NCI-H2029 (cell line): ENCODE measurements at places on chromosomes 12 and 14.

DNA sequence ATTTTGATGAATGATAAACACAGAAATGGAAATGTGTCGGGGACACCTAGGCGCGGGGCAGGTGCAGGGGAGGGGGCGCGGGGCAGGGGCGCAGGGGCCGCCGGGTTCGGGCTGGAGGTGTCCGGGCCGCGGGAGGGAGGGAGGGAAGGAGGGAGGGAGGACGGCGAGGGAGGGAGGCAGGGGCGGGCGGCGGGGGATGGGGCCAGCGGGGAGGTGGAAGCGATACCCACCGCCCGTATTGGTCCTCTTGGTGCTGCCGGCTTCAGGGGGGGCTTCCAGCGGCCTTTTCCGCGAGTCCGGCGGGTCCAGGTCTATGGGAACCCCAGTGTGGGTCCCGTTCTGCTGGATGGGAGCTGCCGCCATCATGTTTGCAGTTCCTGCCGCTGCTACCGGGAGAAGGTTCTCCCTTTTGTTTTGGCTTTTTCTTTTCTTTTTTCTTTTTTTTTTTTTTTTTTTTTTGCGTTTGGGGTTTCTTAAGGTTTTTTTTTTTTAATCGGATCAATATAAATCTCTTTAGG, 703 bp downstream of the NOVA1 start:
- DNase-seq: no peak

DNA sequence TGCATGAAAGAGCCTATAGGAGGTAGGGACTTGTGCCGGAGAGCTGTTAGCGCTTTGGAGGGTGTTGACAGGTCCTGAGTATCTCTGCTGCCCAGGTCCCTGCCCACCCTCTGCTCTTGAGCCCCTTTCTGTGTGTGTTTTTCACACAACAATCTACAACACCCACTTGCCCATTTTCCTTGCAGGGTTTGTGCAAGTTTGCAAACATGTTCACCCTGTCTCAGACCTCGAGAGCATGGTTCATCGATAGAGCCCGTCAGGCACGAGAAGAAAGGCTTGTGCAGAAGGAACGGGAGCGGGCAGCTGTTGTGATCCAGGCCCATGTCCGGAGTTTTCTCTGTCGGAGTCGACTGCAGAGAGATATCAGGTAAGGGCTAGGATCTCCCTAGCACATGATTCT, 5.9 kb downstream of the UBE3B start:
- DNase-seq: no peak

GRCh38 chr14:31387091-31387490, 33.3 kb downstream of the HEATR5A start:
- no peak for DNase-seq

- DNase-seq: peak; percentile 22
Measured at GRCh38 chr12:54390668-54391551, 6.4 kb upstream of the ZNF385A start.

DNA sequence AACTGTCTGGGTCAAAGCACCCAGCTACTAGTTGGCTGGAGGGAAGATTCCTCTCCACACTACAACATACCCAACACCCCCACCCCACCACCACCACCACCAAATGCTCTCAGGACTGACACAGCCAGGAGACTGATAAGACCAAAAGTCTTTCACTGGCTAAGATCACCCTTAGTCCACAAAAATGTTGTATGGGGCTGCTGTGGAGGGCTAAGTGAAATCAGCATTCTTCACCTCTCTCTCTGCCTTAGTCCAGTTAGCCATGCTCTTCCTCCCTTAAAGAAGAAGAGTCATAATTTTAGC, 106.2 kb downstream of the NUAK1 start:
- DNase-seq: no peak

GRCh38 chr12:13026286-13026685, 17.9 kb upstream of the FAM234B start:
- no peak for DNase-seq

DNA sequence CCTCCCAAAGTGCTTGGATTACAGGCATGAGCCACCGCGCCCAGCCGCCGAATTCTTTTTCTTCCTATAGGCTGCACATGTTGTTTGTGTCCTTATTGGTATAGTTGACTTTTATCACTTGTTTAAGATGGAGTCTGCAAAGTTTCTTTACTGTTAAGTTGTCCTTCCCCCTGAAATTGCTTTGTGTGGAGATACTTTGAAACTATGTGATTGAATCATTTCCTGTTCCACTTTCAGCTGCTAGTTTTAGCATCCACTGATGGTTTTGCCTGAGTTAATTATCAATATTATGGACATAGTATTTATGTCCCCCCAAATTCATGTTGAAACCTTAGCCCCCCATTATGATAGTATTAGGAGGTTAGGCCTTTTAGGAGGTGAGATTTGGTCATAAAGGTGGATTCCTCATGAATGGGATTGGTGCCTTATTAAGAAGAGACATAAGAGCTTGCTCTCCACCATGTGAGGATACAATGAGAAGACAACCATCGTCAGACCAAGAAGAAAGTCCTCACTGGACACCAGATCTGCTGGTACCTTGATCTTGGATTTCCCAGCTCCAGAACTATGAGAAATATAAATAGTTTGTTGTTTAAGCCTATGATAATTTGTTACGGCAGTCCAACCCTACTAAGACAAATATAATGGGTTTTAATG, 34.9 kb downstream of the PPHLN1 start:
- DNase-seq: no peak

DNA sequence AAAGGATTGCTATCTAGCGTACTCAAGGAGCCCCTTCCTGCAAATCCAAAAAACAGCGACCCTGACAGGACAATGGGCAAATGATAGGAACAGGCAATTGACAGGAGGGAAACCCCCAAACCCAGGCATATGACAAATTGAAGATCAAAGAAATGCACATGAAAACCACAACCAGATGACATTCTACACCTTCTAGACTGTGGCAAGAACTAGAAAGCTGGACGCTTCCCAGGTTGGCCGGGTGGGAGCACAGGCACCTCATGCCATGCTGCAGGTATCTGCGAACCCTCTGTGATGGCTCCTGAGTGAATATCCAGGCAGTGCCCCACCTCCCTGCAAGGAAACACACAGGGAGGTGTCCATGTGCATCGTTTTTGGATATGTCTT, 37.1 kb downstream of the CMKLR1 start:
- DNase-seq: no peak

- no peak for DNase-seq
Measured at GRCh38 chr14:74543771-74544438, 50.3 kb downstream of the ISCA2 start.

DNA sequence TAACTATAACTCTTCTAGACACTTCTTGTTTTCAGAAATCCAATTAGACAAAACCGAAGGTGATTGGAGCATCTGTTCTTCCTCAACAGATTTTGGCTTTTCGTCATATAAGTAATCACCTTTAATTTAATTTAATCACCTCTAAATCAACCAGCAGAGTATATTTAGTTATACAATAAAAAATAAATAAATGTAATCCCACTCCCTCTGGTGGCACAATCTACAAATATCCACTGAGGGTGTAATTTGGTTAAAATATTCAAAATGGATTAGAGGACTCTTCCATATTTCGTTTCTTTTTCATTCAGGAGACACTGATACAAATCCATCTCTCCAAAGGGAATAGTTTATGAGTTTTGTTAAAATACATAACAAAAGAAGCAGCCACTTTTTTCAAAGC, 18.3 kb upstream of the SLC35F4 start:
- no peak for DNase-seq

DNA sequence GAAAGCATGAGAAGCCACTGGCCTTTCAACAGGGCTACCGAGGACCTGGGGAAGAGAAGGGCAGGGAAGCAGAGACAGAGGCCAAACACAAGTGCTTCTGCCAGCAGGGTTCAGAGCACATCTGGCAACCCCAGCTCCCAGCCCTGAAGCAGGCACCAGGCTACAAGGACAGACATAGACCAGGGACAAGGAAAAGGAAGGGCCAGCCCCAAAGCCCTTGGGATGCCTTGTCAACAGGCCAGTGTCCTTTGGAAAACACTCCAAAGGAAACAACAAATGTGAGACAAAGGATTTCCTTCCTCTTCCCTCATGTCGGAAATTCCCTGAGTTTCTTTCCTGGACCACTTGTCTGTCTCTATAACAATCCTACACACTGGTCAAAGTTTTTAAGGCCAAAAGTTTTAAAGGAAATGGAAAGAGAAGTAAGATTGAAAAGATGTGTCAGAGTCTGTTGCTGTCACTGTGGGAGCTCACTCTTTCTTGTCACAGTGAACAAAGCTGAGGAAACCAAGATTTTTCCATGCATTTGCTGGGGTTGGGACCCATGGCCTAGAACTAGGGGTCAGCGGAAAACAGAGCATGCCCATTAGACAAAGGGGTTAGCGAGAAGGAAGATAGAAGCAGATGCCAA, 59.4 kb downstream of the TTC9 start:
- DNase-seq: no peak

- peak; percentile 98 for DNase-seq
Measured at GRCh38 chr14:23327947-23328744, 6.9 kb downstream of the PABPN1 start.

GRCh38 chr14:105852378-105853088, 326.1 kb downstream of the TMEM121 start:
- no peak for DNase-seq

- DNase-seq: no peak
Measured at GRCh38 chr12:22624548-22624869, 462 bp upstream of the ETNK1 start.

DNA sequence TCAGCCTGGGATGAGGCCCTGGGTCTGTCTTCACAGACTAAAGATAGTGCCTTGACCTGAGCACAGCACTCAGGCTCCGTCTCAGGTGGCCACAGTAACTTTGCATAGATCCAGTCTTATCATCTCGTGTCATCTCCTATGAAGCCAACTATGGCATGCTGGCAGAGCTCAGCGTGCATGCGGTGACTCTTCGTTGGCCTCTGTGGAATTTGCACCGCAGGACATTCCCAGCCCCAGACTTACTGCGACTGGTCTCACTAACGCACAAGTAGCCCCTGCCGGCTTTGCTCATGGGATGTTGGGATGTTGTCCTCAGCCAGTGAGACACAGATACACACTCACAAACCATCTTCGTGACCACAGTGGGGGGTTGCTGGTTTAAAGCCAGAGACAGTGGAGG, 199.6 kb downstream of the CHST11 start:
- DNase-seq: no peak

GRCh38 chr12:87679251-87679650, 349.9 kb downstream of the C12orf50 start:
- DNase-seq: no peak

DNA sequence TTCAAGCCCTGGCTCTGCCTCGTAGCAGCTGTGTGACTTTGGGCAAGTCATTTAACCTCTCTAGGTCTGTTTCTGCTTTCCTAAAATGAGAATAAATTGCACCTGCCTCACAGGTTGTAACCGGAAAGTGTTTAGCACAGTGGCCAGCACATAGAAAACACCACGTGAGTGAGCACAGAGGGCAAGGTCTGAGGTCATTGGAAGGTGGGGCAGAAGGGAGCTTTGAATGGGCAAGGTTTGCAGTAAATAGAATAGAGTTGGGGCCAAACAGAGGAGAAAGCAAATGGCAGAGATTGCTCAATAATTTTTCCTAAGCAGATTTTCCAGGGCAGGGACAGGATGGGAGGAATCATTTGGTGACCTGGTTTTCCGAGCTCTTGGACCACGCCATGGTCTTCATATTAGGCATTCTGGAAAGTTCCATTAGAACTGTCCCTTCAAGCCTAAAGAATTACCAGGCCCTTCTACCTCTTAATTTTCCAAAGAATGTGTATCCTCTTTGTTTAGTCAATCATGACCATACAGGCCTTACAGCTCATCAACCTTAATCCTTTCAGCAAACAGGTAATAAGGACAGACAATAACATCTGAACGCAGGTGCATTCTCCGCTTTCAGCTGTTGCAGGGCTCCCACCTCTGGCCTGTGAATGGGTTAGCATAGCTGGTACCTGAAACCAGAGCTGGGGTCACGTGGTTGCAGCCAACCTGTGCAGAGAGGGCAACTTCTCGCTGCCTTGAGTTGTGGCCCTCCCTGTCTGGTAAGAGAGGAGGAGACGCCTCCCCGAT, 53.8 kb downstream of the VWF start:
- DNase-seq: peak; percentile 91

DNA sequence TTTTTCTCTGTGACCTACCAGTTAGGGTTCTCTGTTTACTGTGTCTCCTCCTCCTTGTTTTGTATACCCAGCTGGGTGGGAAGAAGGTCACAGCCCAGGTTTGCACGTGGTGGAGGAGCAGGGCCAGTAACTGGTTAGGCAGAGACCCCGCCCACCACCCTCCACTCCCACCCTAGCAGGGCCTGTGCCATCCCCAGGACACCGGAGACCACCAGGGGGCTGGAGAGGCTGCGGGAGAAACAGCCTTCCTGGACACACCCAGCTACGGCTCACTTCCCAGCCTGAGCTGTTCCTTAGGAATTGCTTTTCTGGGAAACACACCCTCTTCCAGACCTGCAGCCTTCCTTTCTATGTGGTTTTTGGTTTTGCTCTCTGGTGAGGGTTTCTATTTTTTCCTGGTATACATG, 21.1 kb downstream of the BDKRB2 start:
- DNase-seq: no peak

GRCh38 chr12:47841910-47842309, 22.2 kb upstream of the HDAC7 start:
- no peak for DNase-seq

GRCh38 chr12:62297321-62297720, 37.1 kb downstream of the USP15 start:
- no peak for DNase-seq

- DNase-seq: peak; percentile 48
Measured at GRCh38 chr14:102474934-102475333, 34.6 kb downstream of the ANKRD9 start.

GRCh38 chr14:105442834-105443233, 23.2 kb downstream of the MTA1 start:
- no peak for DNase-seq

DNA sequence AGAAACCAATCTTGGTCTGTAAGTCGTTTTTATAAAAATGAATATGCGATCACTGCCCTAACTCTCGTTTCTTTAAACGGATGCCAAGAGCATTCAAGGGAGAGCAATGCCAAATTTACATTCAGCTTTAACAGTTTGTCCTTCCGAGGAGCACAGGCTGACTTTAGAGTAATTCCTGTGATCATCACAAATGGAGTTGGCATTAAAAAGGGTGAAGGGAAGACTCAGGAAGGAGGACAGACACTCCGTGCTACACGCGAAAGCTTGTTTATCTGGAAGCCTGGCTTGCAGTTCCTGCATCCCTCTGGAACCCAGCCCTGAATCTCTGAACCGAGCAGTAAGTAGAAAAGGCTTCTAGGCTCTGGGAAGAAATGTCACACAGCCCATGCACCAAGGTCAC, 78.4 kb downstream of the PAPOLA start:
- no peak for DNase-seq

GRCh38 chr12:83389237-83389996, 702.7 kb downstream of the TMTC2 start:
- DNase-seq: no peak

DNA sequence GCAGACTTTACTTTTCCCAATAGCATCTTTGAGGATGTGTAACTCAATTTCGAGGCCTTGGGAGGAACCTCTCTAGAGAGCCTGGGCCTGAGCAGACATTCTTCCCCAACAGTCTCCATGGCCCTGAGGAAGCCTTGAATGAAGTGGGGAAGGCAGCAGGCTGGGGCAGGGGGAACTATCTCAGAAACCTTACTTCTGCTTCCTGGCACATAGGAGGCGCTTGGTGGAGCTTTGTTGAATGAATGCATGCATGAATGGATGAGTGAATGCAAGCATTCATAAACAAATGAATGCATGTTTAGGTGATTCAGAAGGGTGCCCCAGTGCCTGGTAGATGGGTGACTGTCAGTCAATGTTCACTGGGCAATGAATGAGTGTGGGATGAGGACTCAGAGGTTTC, 58.3 kb downstream of the GALNT16 start:
- DNase-seq: no peak
